CD8-positive, alpha-beta memory T cell (primary cell): ENCODE measurements at places on chromosomes 2 and 18. TPM values are rescaled to one million over a fixed set of nuclear protein-coding genes. Genes with fewer than 3 reads are reported as not detected.

GRCh38 chr18:79862562-79862961 lies 64.8 kb downstream of the KCNG2 start:
- H3K36me3 ChIP-seq: no peaks in the 10 kb centered on the region
- no peak overlapping the region for H3K4me3 ChIP-seq
- no peaks in the 10 kb centered on the region for H3K27me3 ChIP-seq
- DNase-seq: no peak
- H3K27ac ChIP-seq: no peak overlapping the region
- no peaks in the 10 kb centered on the region for H3K4me1 ChIP-seq

DNA sequence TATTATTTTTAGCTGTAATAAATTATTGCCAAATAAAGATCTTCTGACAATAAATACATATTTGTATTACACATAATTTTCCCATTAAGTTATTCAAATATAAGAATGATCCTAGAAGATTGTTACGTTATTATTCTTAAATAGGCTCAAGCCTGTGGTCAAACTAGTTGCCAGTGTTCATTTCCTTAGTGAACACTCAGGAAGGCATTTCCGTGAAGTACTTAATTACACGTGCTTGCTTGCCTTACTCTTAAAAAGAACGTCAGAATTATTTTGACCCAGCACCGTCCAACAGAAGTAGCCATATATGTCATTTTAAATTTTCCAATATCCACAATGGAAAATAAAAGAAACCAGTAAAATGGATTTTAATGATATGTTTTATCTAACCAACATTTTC lies 249.8 kb downstream of the TXNL1 start:
- H3K4me1 ChIP-seq: no peaks in the 10 kb centered on the region
- no peaks in the 10 kb centered on the region for H3K27me3 ChIP-seq
- DNase-seq: no peak
- no peaks in the 10 kb centered on the region for H3K36me3 ChIP-seq
- no peak overlapping the region for H3K4me3 ChIP-seq

DNA sequence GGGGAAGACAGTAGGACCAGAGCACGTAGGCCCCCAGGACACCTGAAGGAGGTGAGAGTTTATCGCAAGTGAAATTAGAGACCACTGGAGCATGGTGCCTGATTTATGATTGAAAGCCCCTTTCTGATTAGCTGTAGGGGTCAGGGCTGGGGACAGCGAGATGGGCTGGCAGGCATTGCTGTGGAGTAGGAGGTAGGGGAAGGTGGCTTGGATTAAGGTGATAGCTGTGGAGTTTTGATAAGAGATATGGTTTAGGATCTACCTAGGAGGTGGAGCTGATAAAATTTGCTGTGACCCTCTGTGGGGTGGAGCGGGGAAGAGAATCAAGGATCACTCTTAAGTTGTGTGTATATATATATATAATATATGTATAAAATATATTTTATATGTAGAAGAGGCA lies 157.5 kb downstream of the CD8B2 start:
- no peak overlapping the region for H3K4me3 ChIP-seq
- no peaks in the 10 kb centered on the region for H3K4me1 ChIP-seq
- H3K27me3 ChIP-seq: no peaks in the 10 kb centered on the region
- H3K27ac ChIP-seq: no peak overlapping the region
- DNase-seq: no peak

DNA sequence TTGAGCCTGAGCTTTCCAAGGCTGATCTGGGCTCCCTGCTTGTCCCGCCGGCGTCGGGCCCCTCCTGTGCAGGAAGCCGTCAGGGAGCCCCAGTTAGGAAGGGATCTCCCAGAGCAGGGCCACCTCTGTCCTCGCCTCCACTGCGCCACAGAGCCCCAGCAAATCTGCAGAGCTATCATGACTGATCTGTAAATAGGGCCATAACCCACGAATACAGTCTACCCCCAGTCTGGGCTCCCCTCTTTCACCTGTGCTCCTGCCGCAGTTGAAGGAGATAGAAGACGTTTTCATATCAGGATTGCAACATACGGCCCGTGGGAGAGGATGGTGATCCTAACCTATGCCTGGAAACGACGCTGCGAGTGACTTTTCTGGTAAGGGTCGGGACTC lies 138.7 kb downstream of the PTGR3 start:
- no peaks in the 10 kb centered on the region for H3K36me3 ChIP-seq
- peaks cover 34% of the 10 kb centered on the region for H3K4me1 ChIP-seq
- H3K4me3 ChIP-seq: peak overlapping the region; percentile 61
- H3K27me3 ChIP-seq: no peaks in the 10 kb centered on the region
- DNase-seq: no peak
- H3K27ac ChIP-seq: peak overlapping the region; percentile 66

- no peak for DNase-seq
- H3K4me3 ChIP-seq: no peak overlapping the region
- H3K36me3 ChIP-seq: no peaks in the 10 kb centered on the region
- no peak overlapping the region for H3K27ac ChIP-seq
- no peaks in the 10 kb centered on the region for H3K27me3 ChIP-seq
Measured at GRCh38 chr18:10495936-10496335, 29.9 kb upstream of the NAPG start.

DNA sequence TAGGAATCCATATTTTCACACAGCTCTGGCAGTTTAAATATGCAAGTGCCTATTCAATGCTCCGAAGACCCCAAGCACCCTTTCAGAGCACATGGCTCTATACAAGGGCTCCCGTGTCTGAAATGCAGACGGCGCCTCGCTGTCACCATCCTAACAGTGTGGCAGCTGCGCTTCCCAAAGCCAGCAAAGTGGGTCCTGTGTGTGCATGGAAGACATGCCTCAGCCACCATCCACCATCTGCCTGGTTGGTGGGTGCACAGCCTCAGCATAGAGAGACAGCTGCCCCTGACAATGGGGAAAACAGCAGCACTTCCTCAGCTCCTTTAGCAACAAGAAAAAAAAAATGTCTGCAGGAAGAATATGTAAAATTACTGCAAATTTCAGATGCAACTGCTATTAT lies 218.1 kb downstream of the SP3 start:
- no peak for DNase-seq
- no peak overlapping the region for H3K4me3 ChIP-seq
- no peak overlapping the region for H3K27ac ChIP-seq
- no peaks in the 10 kb centered on the region for H3K27me3 ChIP-seq

GRCh38 chr2:234098681-234099080 lies 48.2 kb downstream of the SPP2 start:
- H3K4me1 ChIP-seq: peaks cover 35% of the 10 kb centered on the region
- H3K4me3 ChIP-seq: no peak overlapping the region
- no peak overlapping the region for H3K27ac ChIP-seq
- H3K36me3 ChIP-seq: no peaks in the 10 kb centered on the region
- DNase-seq: no peak

GRCh38 chr18:9823805-9824473 lies 61.8 kb upstream of the TXNDC2 start:
- no peaks in the 10 kb centered on the region for H3K4me1 ChIP-seq
- H3K27me3 ChIP-seq: no peaks in the 10 kb centered on the region
- DNase-seq: no peak

GRCh38 chr2:30232801-30233130 lies 1.4 kb downstream of the LBH start:
- peak; percentile 53 for DNase-seq
- peaks cover 54% of the 10 kb centered on the region for H3K4me1 ChIP-seq
- no peaks in the 10 kb centered on the region for H3K27me3 ChIP-seq

DNA sequence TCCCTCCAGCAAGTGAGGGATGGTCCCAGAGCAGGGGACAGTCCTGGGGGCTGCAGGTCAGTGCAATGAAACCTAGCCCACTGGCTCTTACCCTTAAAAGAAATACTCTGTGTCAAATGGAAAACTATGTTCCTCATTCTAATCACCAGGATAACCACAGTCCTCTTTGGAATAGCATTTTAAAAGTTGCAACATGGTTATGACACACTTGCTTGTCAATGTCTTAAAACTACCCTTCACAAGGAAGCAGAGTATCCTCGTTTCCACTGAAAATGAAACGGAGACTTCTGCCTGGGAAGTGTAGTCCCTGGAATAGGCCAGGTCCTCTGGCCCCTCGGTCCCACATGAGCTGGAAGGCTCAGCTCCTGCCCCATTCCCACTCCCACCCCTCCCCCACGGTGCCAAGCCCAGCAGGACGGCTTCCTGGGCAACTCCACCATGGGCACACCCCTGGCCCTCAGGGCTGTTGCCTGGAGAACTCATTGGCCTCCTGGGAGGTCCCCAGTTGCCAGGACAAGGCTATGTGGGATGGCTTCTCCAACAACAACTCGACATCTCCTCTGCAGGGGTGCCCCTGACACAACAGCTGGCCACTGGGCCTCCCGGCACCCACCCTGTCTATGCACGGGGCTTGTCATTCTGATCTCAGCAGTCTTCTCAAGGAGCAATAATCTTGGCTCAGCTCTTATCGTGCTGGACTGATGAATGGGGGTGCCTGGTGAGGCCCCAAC lies 38.3 kb upstream of the ST3GAL5 start:
- no peak overlapping the region for H3K4me3 ChIP-seq
- no peak for DNase-seq
- no peaks in the 10 kb centered on the region for H3K36me3 ChIP-seq
- peaks cover 3% of the 10 kb centered on the region for H3K4me1 ChIP-seq

- peak overlapping the region; percentile 89 for H3K4me3 ChIP-seq
- H3K4me1 ChIP-seq: peaks cover 22% of the 10 kb centered on the region
- H3K27me3 ChIP-seq: no peaks in the 10 kb centered on the region
- H3K27ac ChIP-seq: peak overlapping the region; percentile 89
- peak; percentile 67 for DNase-seq
Measured at GRCh38 chr2:131093696-131094462, 619 bp upstream of the FAM168B start.

DNA sequence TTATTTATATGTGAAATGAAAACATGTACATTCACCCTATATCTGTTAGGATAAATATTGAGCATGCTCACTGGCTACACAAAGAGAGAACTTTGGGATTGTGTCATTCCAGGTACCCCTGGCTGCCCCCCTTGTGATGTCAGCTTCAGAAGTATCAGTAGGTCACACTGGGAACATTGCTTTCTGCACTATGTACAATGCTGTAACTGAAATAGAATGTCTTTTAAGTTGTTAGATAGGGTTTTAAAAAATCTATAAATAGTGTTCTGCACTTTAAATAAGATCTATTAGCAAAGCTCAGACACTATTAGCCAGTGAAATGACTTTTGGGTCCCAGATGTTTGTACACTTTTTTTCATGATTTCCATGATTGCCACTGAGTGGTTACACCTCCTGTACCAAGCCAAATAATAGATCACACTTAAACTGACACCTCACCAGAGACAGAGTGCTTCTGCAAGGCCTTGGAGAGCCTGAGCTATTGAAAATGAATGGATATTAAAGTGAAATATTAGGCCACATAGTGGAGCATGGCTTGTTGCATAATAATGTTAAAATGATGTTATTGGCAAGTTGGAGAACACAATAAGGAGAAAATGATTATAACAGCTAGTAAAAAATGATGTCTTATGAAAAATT lies 297.0 kb upstream of the NXPH2 start:
- no peaks in the 10 kb centered on the region for H3K36me3 ChIP-seq
- no peaks in the 10 kb centered on the region for H3K4me1 ChIP-seq
- DNase-seq: no peak
- no peak overlapping the region for H3K27ac ChIP-seq

DNA sequence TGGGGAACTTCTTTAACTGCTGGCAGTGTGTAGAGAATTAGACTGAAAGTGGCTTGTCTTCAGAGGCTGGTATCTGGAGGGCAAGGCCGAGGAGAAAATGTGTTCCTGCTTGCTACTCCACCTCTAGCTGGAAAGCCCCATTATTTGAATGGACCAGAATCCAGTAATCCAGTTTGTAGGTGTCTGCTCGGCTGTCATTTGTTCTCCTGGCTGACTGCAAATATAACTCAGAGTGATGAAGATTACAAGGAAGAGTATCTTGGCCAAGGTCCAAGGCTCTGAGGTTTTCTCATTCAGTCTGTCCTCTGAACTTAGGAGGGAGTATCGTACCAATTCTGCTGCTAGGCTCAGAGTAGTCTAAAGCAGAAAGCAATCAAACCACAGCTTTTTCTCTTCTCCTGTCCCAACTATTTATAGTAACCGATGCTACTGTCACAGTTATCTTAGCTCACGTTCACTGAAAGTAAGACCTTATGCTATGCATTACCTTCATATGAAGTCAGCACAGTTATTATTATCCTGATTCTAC lies 228.6 kb downstream of the SETBP1 start:
- no peak overlapping the region for H3K4me3 ChIP-seq
- DNase-seq: no peak

DNA sequence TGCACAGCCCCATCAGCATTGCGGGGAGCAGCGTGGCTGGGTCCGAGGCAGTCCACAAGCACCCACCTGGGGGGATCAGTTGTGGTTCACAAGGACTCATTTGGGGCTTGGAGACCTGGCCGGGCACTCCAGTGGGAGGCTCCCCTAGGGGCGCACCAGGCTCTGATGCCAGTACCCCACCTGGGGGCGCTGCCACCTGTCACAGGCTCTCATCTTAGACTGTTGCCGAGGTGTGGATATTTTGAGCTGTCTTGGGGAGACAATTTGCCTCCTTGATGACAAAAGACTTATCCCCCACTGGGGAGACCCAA lies 3.0 kb downstream of the ADRA2B start:
- H3K4me3 ChIP-seq: no peak overlapping the region
- no peak overlapping the region for H3K27ac ChIP-seq
- no peaks in the 10 kb centered on the region for H3K36me3 ChIP-seq
- H3K27me3 ChIP-seq: no peaks in the 10 kb centered on the region

GRCh38 chr18:61597316-61597715 lies 264.1 kb downstream of the CDH20 start:
- H3K27me3 ChIP-seq: no peaks in the 10 kb centered on the region
- no peaks in the 10 kb centered on the region for H3K36me3 ChIP-seq
- H3K27ac ChIP-seq: no peak overlapping the region
- no peaks in the 10 kb centered on the region for H3K4me1 ChIP-seq

- H3K36me3 ChIP-seq: peaks cover 73% of the 10 kb centered on the region
- no peaks in the 10 kb centered on the region for H3K27me3 ChIP-seq
- peaks cover 14% of the 10 kb centered on the region for H3K4me1 ChIP-seq
- DNase-seq: no peak
Measured at GRCh38 chr2:117820444-117820843, 6.0 kb downstream of the DDX18 start.

- DNase-seq: no peak
- no peaks in the 10 kb centered on the region for H3K27me3 ChIP-seq
- no peaks in the 10 kb centered on the region for H3K36me3 ChIP-seq
- no peak overlapping the region for H3K27ac ChIP-seq
Measured at GRCh38 chr18:76578571-76579300, 83.7 kb upstream of the ZNF516 start.

GRCh38 chr2:241833101-241833663 lies 24.2 kb downstream of the NEU4 start:
- no peaks in the 10 kb centered on the region for H3K36me3 ChIP-seq
- H3K27ac ChIP-seq: no peak overlapping the region
- DNase-seq: no peak
- H3K27me3 ChIP-seq: no peaks in the 10 kb centered on the region
- no peak overlapping the region for H3K4me3 ChIP-seq

GRCh38 chr18:79795446-79795845 lies 2.3 kb upstream of the KCNG2 start:
- H3K36me3 ChIP-seq: no peaks in the 10 kb centered on the region
- peaks cover 18% of the 10 kb centered on the region for H3K27me3 ChIP-seq
- H3K4me1 ChIP-seq: no peaks in the 10 kb centered on the region
- no peak overlapping the region for H3K4me3 ChIP-seq
- DNase-seq: no peak

- no peak overlapping the region for H3K4me3 ChIP-seq
- no peak for DNase-seq
- no peak overlapping the region for H3K27ac ChIP-seq
Measured at GRCh38 chr18:8507915-8508705, 101.1 kb upstream of the RAB12 start.

SDC1 gene
- not detected for polyA plus RNA-seq

DUSP11 gene
- 41.0 TPM for polyA plus RNA-seq

ZNF892 gene
- 0.39 TPM for polyA plus RNA-seq

GAD1 gene
- not detected for polyA plus RNA-seq

TANC1 gene
- 0.64 TPM for polyA plus RNA-seq

CCDC195 gene
- not detected for polyA plus RNA-seq

RGPD8 gene
- 2.2 TPM for polyA plus RNA-seq

HPCAL1 gene
- 96.3 TPM for polyA plus RNA-seq
